Panc1 (cell line): ENCODE measurements at places on chromosomes 13 and 19. TPM values are rescaled to one million over a fixed set of nuclear protein-coding genes. Genes with fewer than 3 reads are reported as not detected.
A peak's percentile ranks its signal among the peaks of the same experiment; 100 is the strongest.

GRCh38 chr19:2933490-2933910 is 11.3 kb downstream of the ZNF77 start:
- DNase-seq = no peak

- DNase-seq = no peak
Observed at GRCh38 chr13:111068009-111068350, 47.1 kb upstream of the ARHGEF7 start.

- DNase-seq = no peak
Observed at GRCh38 chr13:112131081-112131712, 64.2 kb downstream of the SOX1 start.

DNA sequence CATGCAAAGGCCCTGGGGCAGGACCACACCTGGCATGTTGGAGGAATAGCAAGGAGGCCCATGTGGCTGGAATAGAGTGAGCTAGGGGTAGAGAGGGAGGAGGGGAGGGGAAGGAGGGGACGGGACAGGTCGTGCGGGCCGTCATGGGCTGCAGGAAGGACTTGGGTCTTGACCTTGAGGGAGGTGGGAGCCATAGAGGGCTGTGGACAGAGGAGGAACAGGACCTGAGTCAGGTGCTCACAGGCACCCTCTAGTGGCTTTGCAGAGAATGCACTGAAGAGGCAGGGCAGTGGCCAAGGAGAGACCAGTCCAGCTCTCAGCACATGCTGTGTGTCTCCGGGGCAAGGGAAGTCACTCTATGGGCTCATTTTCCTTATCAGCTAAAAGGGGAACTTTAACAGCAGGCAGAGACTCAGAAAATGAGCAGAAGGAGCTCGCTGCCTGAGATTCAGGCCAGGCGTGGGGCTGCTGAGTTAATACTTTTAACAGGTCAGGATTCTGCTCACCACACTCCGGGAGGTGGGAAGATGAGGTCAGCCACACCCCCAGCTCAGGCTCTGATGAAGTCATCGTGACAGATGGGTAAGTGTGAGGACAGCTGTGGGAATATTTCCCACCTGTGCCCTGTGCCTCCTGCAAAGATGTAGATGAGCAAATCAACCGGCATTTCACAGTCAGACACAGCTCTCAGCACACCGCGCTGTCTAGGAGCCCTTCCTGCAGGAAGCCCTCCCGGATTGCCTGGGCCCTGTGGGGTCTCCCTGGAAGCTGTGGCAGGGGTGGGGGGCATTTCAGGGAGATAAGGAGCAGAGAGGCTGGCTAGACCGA is 6.0 kb upstream of the TNFAIP8L1 start:
- peak; percentile 80 for DNase-seq

GRCh38 chr13:21973437-21974125 is 302.7 kb downstream of the FGF9 start:
- no peak for DNase-seq

- no peak for DNase-seq
Observed at GRCh38 chr13:40983725-40984667, 35.1 kb downstream of the ELF1 start.

DNA sequence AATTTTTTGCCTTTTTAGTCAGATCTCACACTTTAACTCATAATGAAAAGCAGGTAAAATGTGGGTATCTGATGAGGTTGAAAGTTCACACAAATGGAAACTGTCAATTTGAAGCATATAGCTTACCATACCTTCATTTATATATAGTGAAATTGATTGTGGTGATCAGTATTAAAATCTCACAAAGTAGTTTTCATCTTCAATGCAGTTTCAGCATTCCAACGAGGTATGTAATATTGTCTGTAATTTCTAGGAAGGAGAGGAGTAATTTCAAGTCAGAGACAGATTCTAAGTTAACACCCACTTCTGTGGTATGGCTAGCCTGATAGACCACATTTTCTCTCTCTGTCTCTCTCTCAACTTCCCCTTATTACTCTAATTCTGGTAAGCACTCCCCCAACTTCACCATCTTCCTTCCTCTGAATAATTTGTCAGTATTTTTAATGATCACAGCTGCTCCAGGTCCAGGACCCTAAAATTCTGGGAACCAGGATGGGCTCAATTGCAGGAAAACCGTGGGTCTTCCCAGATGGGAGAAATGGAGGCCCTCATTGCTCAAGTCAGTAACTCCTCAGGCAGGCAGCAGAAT is 455.7 kb downstream of the FGF9 start:
- no peak for DNase-seq

DNA sequence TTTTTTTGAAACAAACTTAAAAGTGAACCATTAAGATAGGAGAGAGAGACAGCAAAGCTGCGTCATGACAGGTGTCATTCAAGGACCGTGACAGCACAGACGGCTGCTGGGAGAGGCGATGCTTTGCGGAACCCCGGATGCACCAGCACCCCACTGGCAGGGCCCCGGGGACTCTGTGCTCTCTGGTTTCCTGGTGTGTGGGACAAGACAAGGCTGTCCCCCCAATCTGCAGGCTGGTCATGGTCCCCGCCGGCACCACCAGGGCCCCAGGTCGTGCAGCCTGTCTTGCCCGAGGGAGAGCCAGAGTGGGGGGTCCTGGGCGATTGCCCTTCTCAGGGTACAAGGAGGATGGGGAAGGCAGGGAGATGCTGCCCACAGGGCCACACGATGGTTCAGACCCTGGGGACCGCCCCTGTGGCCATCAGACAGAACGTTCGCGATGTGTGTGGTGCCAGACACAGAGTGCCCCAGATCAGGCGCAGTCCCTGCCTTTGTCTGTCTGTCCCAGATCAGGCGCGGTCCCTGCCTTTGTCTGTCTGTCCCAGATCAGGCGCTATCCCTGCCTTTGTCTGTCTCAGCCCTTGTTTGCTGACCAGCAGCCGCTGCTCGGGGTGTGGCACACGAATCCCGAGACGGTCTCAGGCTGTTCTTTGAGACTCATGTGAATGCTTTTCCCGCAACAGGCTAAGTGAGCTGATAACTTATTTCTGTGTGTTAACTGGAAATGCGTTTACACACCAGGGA is 36.1 kb downstream of the ADPRHL1 start:
- DNase-seq = no peak

DNA sequence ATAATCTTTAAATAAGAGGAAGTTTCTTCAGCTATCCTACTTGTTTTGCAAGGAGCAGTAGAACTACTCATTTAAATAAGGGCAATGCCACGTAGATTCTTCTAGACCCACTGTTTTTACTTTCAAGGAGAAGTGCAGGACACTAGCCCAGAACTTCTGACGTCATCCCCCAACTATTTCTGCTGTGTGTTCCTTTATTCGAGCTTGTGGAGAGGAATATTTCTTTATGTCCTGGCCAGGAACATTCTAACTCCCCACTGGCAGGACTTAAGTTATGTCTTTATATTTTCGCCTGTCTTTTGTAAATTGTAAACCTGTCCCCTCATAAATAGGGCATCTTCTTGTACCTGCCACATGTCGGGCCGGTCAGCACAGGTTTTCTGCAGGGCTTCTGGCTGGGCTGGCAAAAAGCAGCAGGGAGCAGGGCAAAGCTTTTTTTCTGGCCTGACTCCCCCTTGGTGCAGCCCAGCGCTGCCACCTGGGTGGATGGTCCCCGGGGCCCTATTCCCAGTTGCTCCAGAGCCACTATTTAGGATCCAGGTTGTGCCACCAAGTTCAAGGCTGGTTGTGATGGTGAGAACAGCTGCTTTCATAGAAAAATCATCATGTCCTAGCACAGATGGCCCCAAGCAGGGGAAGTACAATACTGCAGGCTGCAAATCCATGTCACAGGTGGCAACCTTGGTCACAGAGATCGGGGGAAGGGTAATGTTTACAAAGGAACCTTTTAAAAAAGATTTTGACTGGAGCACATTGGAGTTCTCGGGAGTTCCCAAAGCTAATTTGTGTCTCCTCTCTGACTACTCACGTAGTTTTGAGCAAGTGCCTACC is 1.8 kb downstream of the MBNL2 start:
- DNase-seq = no peak

PNMA8C gene
- not detected for total RNA-seq

SPACA4 gene
- total RNA-seq = not detected

SYNE4 gene
- total RNA-seq = 1.1 TPM

DUXA gene
- total RNA-seq = not detected
